ENCODE measurements at places on chromosomes 6 and 20. TPM values are rescaled to one million over a fixed set of nuclear protein-coding genes. Genes with fewer than 3 reads are reported as not detected.

BFSP1 gene
- 0.49 TPM for total RNA-seq

LPA gene
- total RNA-seq = 0.49 TPM

TSPYL1 gene
- total RNA-seq = 41.0 TPM

CYP24A1 gene
- total RNA-seq = 5.9 TPM

DNA sequence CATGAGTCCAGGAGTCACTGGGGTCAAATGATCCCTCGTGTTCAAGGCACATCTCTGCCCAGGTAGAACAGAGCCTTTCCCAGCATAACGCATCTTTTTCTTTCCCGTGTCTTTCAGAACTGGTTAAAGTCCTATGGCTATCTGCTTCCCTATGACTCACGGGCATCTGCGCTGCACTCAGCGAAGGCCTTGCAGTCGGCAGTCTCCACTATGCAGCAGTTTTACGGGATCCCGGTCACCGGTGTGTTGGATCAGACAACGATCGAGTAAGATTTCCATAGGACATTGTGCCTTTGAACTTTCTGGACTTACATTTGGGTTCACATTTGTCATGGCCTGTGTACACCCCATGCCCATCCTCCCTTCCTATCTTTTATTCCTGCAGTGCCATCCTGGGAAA is 20.2 kb downstream of the MMP24 start:
- H3K4me3 ChIP-seq = no peak overlapping the region
- H3K4me1 ChIP-seq = no peaks in the 10 kb centered on the region
- no peak overlapping the region for H3K27ac ChIP-seq
- no peaks in the 10 kb centered on the region for H3K36me3 ChIP-seq
- no peaks in the 10 kb centered on the region for H3K27me3 ChIP-seq

GRCh38 chr20:5159928-5160327 is 33.1 kb downstream of the CDS2 start:
- peaks cover 17% of the 10 kb centered on the region for H3K4me1 ChIP-seq
- H3K36me3 ChIP-seq = no peaks in the 10 kb centered on the region
- H3K27me3 ChIP-seq = no peaks in the 10 kb centered on the region
- no peak for DNase-seq
- H3K4me3 ChIP-seq = no peak overlapping the region

DNA sequence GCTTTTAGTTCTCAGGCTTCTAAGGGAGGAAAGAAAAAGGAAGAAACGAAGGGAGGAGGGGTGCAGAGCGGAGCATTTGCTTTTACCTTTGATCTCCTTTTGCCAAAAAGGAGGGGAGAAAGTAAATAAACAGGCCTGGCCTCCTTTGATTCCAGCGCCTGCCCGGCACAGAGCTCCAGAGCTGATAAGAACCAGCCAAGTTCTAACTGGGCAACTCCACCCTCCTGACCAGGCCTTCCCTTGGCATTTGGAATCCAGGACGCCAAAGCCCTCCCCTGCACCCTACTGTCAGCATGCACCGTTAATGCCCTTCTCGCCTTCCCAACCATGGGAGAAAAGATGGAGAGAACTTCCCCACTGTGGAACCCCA is 120.8 kb upstream of the PTPN1 start:
- no peak for DNase-seq
- no peak overlapping the region for H3K4me3 ChIP-seq
- H3K4me1 ChIP-seq = peaks cover 1% of the 10 kb centered on the region
- H3K36me3 ChIP-seq = no peaks in the 10 kb centered on the region

DNA sequence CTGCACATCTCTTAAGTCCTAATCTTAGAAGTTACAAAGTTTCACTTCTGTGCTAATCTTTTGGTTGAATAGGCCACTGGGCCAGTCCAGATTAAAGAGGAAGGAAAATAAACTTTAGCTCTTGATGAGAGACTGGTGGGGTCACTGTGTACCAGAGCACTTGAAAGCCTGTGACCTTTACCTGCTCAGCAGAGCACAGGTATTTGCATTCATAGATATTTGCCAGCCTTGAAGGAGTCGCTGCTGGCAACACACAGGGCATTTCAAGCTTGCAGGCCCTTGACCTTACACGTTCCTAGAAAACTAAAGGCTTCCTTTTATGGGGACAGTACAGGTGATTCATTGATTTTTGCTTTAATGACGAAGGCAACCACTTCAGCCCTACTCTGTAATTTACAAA is 108.4 kb upstream of the SLC22A23 start:
- H3K4me3 ChIP-seq = no peak overlapping the region
- H3K27me3 ChIP-seq = no peaks in the 10 kb centered on the region
- H3K4me1 ChIP-seq = no peaks in the 10 kb centered on the region
- DNase-seq = no peak
- no peaks in the 10 kb centered on the region for H3K36me3 ChIP-seq
- H3K27ac ChIP-seq = no peak overlapping the region

GRCh38 chr6:33630014-33630413 is 8.9 kb downstream of the ITPR3 start:
- H3K36me3 ChIP-seq = no peaks in the 10 kb centered on the region
- H3K4me1 ChIP-seq = peaks cover 64% of the 10 kb centered on the region
- no peaks in the 10 kb centered on the region for H3K27me3 ChIP-seq
- H3K4me3 ChIP-seq = no peak overlapping the region

- H3K4me1 ChIP-seq = no peaks in the 10 kb centered on the region
- H3K27me3 ChIP-seq = no peaks in the 10 kb centered on the region
- no peak overlapping the region for H3K4me3 ChIP-seq
- H3K36me3 ChIP-seq = no peaks in the 10 kb centered on the region
Measured at GRCh38 chr6:138393871-138394783, 9.9 kb upstream of the HEBP2 start.

DNA sequence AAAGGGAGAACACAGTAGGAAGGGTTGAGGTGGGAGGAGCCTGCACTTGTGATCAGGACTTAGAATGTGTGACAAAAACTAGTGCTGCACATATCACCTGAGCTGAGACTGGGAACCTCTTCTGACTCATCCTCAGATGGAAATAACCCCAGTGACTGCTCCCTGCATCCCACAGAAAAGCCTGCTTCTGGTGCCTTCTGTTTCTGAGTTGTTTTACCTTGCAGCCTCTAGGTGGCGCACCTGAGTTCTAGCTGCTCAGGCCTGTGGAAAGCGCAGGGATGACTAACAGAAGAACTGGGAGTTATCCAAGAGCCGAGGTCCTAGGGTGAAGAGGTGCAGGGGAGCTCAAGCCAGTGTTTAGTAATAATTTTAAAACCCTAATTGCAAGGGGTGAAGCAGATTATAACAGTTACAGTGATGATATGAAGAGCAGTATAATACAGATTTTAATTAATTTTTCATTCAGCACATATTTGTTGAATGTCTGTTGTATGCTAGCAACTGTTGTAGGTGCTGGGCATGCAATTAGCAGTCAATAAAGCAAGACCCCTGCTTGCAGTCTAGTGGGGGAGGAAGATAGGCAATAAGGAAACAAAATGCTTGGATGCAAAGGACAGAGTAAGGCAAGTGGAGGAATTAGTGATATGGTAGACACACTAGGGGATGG is 302.5 kb downstream of the DHX35 start:
- no peaks in the 10 kb centered on the region for H3K4me1 ChIP-seq
- H3K4me3 ChIP-seq = no peak overlapping the region
- DNase-seq = no peak
- H3K27ac ChIP-seq = no peak overlapping the region
- H3K36me3 ChIP-seq = no peaks in the 10 kb centered on the region

Measured in vagina (tissue), 2 donors.